ENCODE measurements at places on chromosomes 16 and 17.

DNA sequence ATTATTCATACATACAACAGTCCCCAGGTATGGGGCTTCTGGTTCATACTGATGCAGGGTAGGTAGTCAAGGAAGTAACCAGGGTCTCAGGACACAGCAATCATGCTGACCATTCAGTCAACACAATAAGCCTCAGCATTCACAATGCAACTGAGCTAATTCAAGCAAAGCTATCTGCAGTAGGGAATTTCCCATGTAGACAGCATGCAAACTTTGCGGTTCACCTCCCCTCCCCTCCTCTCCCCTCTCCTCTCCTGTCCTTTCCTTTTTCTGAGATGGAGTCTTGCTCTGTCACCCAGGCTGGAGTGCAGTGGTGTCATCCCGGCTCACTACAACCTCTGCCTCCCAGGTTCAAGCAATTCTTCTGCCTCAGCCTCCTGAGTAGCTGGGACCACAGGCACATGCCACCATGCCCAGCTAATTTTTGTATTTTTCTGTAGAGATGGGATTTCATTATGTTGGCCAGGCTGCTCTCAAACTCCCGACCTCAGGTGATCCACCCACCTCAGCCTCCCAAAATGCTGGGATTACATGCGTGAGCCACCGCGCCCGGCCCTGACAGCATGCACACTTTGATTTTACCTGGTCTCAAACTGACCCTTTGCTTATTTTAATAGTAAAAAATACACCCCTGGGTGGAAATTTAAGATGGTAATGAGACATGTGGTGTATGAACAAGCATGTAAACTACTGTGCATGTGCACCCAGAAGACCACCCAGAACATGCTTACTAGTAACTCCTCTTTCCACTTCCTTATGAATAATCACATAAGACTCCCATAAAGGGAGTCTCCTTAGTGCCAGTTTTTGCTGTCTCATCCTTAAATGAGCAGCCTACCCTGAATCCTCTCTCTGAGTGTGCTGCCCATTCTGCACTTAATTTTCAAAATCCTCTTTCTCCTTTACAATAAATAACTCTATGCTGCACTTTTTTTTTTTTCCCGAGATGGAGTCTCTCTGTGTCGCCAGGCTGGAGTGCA lies 9.3 kb upstream of the RNF135 start:
- DNase-seq: no peak

DNA sequence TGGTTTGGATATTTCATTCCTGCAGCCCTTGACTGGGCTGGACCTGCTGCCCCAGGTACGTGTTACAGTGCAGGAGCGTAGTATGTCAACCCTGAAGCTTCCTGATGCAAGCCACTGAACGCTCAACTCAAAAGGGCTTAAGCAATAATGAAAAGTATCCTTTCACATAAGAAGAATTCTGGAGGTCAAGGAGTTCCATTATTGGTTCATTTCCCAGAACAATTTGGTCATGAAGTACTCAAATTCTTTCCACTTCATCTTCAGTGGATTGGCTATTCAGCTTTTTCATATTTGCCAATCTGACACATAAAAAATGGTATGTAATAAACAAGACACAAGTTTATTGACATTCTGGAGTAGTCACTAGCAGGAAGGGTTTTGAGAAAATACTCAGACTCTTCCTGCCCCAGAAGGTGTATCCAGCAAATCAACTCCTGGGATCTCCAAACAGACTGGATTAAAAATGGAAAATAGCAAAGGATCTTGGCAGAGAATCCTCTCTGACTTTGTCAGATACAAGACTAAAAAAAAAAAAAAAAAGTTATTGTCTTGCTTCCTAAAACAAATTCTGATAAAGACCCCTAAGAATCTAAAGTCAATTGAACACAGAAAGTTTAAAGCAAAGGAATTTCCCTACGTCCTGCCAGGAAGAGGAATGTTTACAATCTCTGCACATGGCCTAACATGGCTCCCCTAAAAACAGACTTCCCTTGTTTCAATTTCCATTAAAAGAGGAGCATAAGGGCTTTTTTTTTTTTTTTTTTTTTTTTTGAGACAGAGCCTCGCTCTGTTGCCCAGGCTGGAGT lies 37.5 kb upstream of the WSB1 start:
- no peak for DNase-seq

GRCh38 chr16:84082110-84082509 lies 34.6 kb downstream of the MBTPS1 start:
- DNase-seq: no peak

GRCh38 chr16:68866933-68867332 lies 23.6 kb downstream of the TANGO6 start:
- no peak for DNase-seq

- no peak for DNase-seq
These were observed 33.2 kb upstream of the CCDC182 start for GRCh38 chr17:57778306-57778705.

GRCh38 chr16:87410530-87410929 lies 18.4 kb downstream of the MAP1LC3B start:
- no peak for DNase-seq

DNA sequence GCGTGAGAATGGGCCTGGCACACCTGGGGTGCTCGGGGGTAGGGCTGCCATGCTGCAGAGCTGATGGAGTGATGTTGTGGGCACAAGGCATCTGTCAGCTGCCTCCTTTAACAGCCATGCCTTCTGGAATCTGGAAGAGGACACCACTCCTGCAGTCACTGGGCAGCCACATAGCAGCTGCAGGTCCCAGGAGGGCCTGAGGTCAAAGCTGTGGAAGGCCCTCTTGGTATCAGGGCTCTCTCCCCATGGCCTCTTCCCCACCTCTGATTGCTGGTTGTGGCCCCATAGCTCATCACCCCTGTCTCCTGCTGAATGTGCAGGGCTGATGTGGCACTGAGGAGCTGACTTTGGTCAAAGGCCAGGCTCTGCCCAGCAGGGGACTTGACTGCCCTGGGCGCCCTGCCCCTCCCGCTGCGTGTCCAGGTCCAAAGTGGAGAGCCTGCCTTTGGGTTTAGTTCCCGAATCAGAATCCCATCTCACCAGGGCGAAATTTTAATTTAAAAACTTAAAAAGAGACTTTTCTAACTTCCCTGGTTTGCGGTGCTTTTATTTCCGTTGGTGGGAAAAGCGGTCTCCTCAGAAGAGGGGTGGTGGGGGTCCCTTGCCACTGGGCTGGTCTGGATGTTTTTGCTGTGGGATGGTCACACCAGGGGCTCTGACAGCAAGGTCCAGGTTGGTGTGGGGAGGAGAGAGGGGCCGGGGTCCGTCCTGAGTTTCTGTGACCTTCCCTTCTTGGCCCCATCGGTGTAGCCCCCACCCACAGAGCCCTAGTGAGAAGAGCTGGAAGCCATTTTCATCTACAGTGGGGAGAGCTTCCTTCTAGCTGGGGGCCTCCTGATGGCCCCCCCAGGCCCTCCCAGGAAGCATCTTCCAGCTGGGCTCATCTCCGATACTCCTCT lies 5.9 kb downstream of the UBALD2 start:
- DNase-seq: no peak

GRCh38 chr17:82931699-82932517 lies 92.1 kb upstream of the ZNF750 start:
- DNase-seq: no peak

- peak; percentile 77 for DNase-seq
These were observed 21.0 kb downstream of the SOX8 start for GRCh38 chr16:1002399-1003166.

GRCh38 chr17:39591958-39592954 lies 15.5 kb downstream of the NEUROD2 start:
- no peak for DNase-seq

DNA sequence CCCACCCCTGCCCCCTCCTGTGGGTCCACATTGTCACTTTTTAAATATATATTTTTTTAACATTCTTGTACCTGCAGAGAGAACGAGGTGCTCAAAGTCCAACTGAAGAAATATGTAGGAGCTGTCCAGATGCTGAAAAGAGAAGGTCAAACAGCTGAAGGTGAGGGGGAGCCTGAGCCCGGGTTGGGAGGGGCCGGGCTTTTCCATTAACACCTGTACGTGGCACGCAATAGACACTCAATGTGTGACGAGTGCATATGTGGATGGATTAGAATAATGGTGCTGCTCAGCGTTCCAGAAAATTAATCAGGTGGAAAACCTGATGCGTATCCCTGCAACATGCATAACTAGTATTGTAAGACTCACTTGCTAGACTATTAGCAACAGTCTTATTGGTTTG lies 223.0 kb downstream of the SNX29 start:
- DNase-seq: no peak

- DNase-seq: no peak
These were observed 46.1 kb downstream of the SF3B3 start for GRCh38 chr16:70569752-70570151.

- DNase-seq: no peak
These were observed 104.5 kb downstream of the SNX29 start for GRCh38 chr16:12081048-12081404.

GRCh38 chr17:33284022-33284421 lies 9.1 kb downstream of the ASIC2 start:
- DNase-seq: no peak

- DNase-seq: no peak
These were observed 423 bp upstream of the ASGR2 start for GRCh38 chr17:7114875-7115614.

- DNase-seq: no peak
These were observed 21.9 kb upstream of the BEAN1 start for GRCh38 chr16:66405057-66405783.

DNA sequence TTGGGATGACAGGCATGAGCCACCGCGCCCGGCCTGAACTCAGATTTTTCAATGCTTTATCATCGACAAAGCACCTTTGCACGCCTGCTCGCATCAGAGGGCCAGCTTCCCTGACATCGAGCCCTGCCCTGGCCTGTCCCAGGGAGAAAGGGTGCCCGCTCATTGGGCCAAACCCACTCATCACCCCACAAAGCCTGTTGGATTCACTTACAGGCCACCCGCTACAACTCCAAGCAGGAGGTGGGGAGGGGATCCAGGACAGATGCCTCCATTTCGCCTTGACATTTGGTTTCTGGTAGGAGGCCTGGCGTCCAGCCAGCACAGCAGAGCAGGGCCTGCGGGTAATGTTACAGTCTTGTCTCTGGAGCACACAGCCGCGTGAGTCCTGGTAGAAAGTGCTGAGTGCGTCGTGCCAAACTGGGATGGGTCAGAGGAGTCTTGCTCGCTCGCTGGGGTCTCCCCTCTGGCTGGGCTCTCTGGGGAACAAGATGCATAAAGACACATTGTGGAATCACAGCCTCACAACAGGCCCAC lies 19.8 kb downstream of the SMTNL2 start:
- DNase-seq: no peak
